GM18507 (cell line): ENCODE measurements at places on chromosomes 12 and 14.

DNA sequence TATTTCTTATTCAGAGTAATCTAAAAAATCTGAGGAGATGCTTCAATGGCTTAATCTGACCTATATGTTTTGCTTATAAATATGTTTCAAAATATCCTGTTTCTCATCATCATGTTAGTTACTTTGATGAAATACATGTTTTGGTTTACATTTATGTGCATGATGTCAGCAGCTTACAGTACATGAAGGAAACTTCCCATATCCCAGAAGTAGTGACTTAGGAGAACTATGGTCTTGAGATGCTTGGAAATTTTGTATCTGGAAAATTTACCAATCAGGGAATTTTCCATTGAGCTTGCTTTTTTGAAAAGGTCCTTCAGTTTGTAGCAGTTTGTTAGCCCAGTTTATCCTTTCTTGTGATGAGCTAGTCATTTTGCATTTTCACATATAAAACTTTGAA, 73.3 kb downstream of the RASSF8 start:
- DNase-seq: no peak

DNA sequence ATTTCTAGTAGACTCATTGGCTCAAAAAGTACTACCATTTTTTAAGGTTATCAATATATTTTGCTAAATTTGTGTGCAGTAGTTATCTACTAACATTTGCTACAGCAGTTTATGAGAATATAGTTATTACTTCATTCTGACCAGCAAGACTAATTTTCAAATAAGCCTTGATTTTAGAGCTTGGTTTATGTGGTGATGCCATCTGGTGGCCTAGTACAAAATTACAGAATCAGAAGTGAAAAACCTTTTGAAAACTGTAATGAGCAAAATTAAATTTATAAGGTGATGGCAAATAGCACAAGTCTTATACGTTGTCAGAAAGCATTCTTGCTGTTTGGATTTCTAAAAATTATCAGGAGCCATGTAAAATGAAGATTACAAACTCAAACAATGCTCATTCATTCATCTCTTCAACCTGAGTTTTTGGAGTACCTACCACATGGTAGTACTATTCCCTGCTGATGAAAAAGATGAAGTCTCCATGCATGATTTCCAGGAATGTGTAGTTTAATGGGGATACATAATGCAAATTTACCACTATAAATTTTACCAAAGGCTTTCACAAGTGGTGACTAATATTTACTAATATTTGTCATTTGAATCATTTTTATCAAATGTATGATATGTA, 51.0 kb downstream of the MAGOHB start:
- no peak for DNase-seq

- DNase-seq: no peak
Observed at GRCh38 chr12:15196678-15197505, 24.3 kb downstream of the RERG start.

DNA sequence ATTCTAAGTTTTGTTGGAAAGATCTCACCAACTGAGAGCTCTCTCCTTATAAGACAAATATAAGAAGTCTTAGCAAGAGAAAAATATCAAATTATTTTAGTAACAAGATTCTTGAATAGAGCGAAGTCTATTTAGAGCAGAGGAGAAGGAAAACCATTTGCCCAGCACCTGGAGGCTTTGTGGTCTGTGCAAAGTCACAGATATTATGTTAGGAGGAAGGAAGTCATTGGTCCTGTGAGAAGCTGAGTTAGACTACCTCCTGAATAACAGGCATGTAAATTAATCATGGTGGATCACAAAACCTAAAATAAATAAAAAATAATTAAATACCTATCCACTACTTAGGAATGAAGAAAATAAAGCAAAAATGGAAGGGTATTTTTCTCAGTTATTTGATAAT, 38.4 kb upstream of the ATXN7L3B start:
- no peak for DNase-seq

DNA sequence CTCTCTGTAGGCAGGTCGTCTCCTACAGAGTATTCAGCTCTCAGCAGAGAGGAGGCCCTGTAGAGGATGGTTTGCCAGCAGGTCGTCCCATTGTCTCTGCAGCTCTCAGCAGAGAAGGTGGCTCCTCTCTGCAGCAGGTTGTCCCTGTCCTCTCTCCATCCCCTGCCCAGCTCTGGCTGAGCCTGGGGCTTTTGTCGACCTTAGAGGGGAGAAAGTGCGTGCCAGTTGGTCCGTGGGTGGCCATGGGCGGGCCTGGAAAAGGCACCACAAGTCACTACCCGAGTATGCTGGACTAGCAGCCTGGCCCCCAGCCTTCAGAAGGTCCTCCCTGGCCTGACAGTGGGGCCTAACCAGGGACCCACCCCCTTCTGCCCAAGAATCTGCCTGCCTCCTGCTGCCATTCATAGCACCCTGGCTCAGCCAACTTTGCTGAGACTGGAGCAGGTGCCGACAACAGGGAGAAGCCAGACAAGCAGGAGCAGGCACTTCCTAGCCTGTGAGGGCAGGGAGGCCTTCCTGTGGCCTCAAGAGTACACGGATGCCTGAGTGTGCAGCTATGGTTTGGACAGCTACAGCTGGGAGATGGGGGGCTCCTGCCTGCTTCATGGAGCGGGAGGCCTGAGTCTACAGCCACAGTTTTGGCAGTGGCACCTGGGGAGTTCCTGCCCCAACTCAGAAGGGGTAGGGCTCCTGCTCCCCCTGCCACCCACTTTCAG, 59.7 kb upstream of the KCNH3 start:
- no peak for DNase-seq

DNA sequence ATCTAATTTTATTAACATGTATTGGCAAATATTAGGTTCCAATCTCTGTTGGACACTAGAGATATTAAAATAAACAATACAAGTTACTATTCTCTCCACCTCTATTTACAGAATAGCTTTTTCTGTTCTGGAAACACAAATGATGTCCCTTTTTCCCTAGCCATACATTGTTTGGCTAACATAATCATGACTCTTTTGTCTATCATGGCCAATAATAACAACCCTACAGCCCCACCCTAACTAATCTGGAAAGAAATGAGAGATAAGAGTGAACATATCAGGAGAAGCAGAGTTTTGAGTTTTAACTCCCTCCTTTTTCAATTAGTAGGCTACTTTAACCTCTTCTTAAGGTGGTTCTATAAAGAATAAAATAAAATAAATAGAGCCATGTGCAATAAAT, 40.2 kb downstream of the RASSF9 start:
- DNase-seq: no peak

DNA sequence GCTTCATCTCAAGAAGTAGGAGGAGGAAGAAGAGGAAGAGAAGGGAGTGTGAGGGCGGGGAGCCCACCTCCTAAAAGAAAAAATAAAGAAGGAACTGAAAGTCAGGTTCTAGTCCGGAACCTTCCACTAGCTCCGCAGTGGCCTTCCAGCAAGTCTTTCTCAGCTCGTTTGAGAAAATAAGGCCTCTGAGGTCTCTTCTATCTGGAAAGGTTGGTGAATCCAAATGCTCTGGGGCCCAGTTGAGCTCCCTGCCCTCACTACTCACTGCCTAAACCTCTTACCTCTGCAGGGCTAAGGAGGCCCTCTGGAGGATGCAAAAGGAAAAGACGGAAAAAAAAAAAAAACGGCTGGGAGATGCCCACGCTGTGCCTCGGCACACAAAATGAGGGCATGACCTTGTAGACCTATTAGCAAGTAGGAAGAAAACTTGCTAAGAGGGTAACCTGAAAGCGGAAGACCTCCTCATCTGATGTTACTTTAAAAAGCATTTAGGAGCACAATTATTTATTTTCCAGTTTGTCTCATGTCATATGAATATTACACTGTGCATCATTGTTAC, 35.9 kb downstream of the FBLN5 start:
- peak; percentile 11 for DNase-seq

DNA sequence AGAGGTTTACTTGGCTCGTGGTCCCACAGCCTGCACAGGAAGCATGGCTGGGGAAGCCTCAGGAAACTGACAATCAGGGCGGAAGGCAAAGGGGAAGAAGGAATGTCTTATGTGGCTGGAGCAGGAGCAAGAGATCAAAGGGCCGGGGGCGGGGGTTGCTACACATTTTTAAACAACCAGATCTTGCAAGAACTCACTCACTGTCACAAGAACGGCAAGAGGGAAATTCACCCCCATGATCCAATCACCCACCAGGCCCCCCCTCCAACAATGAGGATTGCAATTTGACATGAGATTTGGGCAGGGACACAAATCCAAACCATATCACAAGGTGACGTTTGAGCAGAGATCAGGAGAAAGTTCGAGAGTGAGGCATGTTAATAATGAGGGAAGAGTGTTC, 163.7 kb upstream of the RPH3A start:
- no peak for DNase-seq

DNA sequence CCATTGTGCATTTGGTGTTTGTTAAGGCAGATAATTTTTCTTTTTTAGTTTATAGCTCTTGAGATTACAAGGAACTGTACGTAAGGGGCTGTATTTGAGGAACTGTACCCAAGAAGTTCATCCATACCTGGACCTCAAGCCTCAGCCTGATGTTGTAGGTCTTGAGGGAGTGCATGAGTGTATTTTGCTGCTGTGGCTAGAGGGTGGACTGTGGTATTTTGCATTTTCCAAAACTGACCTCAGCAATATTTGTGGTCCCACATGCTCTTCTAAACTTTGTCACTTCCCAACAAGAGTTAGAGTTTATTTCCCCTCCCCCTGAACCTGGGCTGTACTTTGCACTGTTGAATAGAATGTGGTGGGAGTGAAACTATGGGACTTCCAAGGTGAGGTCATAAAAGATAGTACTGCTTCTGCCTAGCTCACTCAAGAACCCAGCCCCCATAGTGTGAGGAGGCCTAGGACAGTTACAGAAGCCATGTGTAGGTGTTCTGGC, 42.2 kb upstream of the FBXO33 start:
- DNase-seq: no peak

DNA sequence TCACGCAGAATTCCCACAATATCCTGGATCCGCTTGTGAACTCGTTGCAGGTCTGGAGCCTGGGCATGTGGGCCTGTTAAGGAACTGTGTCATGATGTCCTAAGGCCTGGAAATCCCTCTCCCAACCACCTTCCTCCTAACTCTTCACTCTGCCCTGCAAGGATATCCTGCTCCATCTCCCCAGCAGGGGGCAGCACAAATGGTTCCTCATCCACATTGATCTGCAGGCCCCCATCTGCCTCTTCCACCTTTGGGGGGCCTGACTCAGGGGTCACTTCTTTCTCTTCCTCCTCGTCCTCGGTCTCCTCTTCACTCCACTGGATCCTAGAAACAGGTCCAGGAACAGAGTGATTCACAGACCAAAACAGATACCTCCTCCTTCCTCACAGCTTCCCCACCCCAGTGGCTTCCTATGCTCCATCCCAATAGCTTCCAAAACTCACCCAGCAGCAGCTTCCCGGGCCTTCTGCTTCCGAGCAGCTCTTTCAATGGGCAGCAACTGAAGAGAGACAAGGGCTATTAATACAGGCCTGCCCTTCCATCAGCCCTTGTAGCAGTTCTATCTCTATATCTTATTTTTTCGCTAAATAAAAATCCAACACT, 4.5 kb downstream of the NOP2 start:
- DNase-seq: no peak

GRCh38 chr14:77406718-77407117, 16.6 kb downstream of the NOXRED1 start:
- DNase-seq: no peak

DNA sequence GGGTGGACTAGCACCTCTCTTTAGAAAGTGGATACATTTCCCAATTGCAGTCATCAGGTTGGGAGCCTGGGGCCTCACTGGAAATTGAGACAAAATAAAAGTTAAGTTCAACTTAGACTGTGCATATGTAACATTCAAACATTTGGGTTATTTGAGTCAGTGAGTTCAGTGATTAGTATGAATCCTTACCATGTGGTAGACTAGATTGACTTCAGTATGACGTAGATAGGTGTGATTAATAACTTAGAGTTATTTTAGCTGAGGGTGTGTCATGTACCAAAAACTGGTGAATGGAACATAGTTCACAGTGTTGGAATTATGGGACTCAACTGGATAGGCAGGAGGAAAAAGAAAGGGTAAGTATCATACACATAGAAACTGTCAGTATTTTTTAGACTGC, 8.0 kb upstream of the SSTR1 start:
- no peak for DNase-seq

- no peak for DNase-seq
Observed at GRCh38 chr12:109731231-109731731, 17.7 kb downstream of the FAM222A start.

- no peak for DNase-seq
Observed at GRCh38 chr12:99413751-99414150, 233.8 kb upstream of the GARIN6 start.

GRCh38 chr14:94123296-94123695, 6.1 kb downstream of the IFI27L2 start:
- no peak for DNase-seq

GRCh38 chr12:102824218-102824835, 92.7 kb downstream of the PAH start:
- DNase-seq: no peak

GRCh38 chr12:13347241-13348043, 150.9 kb downstream of the EMP1 start:
- no peak for DNase-seq

GRCh38 chr14:37036669-37037341, 135.6 kb downstream of the SLC25A21 start:
- DNase-seq: no peak

DNA sequence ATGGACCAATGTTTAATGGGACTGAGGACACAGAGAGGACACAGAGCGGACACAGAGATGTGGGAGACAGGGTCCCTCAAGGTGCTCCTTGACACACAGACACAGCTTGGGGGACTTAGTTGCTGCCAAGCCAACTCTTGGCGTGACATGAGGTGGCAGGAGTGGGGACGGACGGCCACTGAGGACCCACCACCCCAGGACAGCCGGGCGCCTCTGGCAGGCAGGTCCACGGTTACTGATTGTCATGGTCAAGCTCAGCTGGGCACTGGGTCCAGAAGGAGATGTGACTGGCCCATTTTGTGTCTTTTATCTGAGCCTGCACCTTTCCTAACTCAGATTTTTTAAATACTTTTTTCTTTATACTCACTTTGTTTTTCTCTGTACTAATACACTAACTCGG, 15.7 kb upstream of the PWP1 start:
- DNase-seq: no peak

DNA sequence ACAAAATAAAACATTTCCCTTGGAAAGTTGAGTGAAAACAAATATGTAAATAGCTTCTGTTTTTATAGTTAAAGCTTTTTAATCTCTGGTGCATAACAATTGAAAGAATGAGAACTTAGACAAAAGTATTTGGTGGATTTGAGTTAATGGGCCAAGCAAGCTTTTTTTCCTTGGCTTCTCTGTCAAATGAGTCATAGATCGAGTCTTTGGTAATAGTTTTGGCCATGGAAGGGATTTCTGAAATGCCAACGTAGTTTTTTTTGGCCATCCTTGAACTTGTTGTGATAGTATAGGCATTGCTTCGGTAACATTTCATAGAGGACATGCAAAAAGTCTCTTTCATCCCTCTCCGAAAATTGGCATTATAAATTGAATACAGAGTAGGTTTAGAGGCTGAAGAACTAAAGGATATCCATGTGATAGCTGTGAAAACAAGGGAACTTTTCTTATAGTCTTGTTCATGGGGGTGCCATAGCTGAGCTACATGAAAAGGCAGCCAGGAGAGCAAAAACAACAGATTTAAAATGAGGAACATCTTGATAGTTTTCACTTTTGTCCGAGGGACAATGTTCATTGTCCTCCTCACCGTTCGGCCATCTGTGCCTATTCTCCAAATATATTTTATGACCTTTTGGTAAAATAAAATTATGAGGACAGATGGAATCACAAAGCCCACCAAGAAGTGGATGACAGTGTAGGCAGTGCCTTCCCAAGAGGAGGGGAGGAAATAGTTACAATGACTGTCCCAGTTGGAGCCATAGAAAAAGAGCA, 34.7 kb downstream of the GPR19 start:
- DNase-seq: no peak

- no peak for DNase-seq
Observed at GRCh38 chr14:41607966-41608663, 1.4 kb downstream of the LRFN5 start.

GRCh38 chr12:58097741-58098140, 156.4 kb downstream of the ATP23 start:
- no peak for DNase-seq
